ENCODE measurements at places on chromosomes 4 and X. TPM values are rescaled to one million over a fixed set of nuclear protein-coding genes. Genes with fewer than 3 reads are reported as not detected.

DNA sequence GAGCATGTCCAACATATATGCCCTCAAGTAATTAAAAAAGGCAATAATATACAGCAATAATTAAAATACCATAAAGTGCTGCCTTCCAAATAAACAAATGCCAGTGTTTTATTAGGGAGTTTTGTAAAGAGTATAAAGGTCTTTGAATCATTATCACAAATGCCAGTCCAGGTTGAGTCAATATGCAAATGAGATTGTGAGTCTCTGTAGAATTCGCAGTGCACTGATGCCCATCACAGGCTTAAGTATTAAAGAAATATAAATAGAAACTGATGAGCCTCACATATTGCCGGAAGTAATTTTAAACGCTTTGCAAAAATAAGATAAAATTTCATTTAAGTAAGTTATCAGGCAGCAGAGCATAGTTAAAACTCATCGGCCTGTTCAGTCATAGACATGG, 205.0 kb upstream of the TECRL start:
- no peak for DNase-seq

DNA sequence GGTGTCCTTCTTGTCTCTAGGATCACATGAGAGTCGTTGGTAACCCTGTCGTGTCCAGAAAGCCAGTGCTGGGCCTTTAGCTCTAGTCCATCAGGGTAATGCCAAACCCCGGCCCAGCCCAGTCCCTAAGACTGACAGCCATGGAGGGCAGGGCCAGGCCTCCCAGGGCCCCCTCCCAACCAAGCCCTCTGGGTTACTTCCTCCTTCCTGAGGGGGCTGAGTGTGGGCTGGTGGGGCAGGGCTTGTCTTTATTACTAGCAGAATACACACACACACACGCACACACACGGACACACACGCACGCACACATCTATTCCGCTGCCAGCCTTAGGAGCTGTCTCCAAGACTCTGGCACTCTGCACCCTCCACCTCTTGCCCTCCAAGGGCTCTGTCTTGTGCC, 35.6 kb upstream of the CDKN2AIP start:
- no peak for DNase-seq

DNA sequence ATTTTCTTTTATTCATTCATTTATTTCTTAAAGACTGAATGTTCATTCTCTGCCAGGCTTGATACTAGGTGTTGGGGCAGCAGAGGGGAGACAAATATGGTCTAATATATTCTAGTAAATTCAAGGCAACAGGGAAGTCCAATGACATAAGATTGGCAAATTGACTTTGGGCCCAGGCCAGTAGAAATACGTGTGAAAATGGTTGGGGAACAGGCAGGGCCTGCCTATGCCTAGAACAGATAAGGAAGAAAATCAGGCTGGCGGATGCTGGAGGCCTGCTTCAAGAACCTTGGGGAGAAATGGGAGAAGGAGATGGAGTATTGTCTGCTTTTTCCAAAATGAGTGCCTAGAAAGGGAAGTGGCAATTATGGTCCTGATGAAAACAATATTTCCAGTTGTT, 108.6 kb downstream of the RTL5 start:
- DNase-seq = no peak

DNA sequence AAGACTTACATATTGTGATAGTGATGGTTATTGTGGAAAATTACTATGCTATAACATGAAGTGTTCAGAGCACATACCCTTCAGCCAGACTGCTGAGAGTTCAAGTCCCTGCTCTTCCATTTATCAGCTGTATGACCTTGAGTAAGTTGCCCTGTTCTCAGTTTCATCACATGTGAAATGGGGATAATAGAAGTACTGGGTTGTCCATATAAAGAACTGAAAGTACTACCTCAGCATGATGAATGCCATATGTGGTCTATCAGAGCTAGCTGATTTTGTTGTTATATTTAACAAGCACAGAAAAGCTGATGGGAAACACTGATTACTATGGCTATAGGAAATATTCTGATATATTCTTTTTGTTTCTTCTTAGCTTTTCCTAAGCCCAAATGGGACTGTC, 115.6 kb downstream of the REPS2 start:
- no peak for DNase-seq

- DNase-seq = no peak
Observed at GRCh38 chr4:8866828-8867623, 4.6 kb downstream of the HMX1 start.

- no peak for DNase-seq
Observed at GRCh38 chrX:155841232-155841631, 39.9 kb upstream of the VAMP7 start.

DNA sequence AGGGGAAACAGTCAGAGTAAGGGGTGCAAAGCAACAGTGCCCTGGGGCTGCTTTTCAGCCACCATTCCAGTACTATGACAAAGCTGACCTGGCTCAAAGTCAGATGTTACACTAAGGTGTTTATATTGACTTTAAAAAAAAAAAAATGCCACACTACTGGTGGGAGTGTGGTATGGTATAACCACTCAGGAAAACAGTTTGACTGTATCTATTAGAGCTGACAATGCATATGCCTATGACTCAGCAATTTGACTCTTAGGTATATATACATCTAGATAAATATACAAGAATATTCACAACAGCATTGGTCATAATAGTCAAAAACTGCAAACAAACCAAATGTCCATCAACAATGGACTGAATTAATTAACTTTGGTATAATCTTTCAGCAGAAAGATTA, 15.0 kb downstream of the ASB9 start:
- no peak for DNase-seq

DNA sequence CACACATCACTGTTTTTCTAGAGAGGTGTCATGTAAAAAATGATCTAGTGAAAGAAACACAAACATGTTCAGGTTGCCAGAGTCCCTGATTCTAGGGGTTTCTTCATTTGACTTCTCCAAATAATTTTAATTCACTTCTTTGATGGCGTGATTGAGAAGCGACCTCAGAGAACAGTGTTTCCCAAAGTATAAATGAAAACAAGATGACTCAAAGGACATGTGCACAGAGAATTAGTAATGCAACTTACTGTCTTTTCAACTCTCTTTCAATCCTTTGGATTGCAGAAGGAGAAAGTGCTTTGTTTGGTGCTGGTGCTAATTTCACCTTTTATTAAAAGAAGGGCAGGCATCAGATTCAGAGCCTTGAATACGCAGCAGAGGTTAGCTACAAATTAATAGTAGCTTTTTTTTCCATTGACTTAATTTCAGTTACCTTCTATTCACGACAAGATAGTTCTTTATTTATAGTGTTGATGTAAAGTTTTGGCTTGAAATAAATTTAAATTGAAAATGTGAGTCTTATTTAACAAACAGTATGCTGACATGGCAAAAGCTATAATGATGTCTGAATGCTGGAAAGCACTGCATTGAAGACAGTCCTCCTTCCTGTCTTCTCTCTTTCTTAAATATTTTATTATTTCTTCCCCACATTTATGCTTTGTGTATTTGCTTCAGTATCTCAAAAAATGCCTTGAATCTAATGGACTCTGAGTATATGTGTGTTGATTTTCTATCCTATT, 85.1 kb downstream of the SLC10A7 start:
- DNase-seq = no peak

GRCh38 chrX:15908603-15909290, 54.1 kb upstream of the AP1S2 start:
- no peak for DNase-seq

DNA sequence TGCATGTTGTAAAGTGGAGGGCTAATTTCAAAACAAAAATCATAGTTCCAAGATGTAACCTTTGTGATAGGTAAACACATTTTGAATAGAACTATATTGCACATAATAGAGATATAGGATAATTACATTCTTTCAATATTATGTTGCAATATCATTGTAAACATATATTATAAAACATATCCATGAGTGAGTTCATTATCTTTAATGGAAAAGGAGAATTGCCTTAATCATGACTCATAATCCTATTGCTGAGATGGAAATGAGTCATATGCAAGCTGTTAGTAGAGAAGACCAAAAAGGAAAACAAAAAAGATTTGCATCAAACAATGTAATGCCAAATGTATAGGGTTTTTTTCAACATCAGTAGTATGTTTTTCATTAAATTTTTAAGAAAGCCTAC, 73.7 kb upstream of the WDR44 start:
- DNase-seq = no peak

Gene SHISA3
- total RNA-seq = not detected

Gene GPC3
- not detected for total RNA-seq

Gene ZXDB
- total RNA-seq = 11.8 TPM

Gene MID1
- not detected for total RNA-seq

Gene FATE1
- total RNA-seq = not detected

Measured in activated B cell treated with CpG ODN at 0.5 μM for 24 hours (primary cell).